Osteoblast (primary cell): ENCODE measurements at places on chromosomes 7 and 10. TPM values are rescaled to one million over a fixed set of nuclear protein-coding genes. Genes with fewer than 3 reads are reported as not detected.

The PALD1 gene
- under 0.01 and 0.29 TPM in 2 replicates for total RNA-seq

The LRRC72 gene
- total RNA-seq = not detected in 2 replicates

The SPDYE5 gene
- under 0.01 TPM in 1 of 2 replicates, not detected in the other for total RNA-seq

DNA sequence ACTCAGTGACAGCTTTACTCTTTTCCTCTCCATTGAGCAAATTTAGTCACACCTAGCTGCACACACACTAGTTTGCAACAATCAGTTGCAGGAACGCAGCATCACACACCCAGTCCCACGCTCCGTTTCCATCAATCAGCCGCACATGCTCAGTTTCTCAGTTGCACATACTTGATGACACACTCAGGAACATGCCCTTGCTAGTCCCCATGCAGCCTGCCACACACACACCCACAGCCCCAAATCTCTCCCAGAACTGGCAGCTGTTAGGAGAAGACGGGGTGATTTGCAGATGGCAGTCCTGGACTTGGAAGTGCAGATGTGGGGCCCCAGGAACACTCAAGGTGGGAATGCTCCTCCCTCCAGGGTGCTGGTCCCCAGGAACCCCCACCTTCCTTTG lies 7.7 kb downstream of the LBX1 start:
- DNase-seq = peak; percentile 65

DNA sequence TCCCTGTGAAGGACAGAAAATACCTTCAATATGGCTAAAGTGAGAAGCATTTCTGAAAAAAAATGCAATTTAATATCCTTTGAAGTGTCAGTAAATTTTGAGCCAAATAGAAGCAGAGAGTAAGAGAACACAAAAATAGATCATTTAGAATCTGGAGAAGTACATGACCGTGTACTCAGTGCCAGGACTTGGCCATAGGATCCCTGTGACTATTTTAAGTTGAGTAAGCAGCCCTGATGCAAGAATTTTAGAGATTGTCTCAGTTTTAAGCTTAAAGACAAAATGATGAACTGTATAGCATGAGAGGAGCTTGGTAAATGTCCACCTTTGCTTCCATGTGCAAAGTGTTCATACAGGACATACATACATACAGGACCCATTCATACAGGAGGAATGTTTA lies 2.5 kb downstream of the PTER start:
- no peak for DNase-seq

DNA sequence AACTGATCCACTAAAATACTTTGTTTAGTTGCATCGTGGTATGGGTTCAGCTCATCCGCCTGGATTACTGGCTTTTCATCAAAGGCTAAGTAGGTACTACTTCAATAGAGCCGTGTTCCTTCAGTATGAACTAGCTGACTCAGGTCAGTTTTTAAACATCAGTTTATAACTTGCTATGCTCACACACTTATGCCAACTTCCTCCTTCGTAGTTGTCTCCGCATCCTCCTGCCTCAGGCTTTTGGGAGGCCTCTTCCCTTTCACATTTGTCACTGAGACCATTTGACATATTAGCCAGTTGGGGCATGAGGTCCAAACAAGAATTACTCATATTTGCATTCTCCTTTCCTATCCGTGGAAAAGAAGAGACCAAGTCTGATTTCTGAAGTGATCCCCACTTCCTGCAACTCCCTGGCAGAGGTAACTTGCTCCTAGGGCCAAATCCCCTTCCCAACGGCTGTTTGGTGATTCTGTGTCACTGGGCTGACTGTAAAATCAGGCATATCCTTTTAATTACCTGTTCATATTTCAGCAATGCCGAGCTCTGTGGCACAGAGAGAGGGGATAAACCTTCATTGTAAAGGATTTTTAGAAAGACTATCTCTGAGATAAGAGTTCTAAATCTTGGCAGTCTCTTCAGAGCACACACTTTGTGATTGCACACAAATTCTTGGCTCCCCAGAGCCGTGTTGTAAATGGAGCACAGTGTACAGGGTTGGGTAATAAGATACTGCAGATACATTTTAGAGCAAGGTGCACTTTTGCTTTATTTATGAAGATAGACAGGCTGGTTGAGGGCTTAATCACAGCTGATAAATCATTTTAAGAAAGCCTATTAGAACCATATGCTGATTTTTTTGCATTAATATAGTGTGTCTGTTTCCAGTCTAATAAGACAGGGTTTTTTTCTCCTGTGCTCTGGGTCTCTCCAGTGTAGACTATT lies 108.0 kb downstream of the CREB5 start:
- no peak for DNase-seq

DNA sequence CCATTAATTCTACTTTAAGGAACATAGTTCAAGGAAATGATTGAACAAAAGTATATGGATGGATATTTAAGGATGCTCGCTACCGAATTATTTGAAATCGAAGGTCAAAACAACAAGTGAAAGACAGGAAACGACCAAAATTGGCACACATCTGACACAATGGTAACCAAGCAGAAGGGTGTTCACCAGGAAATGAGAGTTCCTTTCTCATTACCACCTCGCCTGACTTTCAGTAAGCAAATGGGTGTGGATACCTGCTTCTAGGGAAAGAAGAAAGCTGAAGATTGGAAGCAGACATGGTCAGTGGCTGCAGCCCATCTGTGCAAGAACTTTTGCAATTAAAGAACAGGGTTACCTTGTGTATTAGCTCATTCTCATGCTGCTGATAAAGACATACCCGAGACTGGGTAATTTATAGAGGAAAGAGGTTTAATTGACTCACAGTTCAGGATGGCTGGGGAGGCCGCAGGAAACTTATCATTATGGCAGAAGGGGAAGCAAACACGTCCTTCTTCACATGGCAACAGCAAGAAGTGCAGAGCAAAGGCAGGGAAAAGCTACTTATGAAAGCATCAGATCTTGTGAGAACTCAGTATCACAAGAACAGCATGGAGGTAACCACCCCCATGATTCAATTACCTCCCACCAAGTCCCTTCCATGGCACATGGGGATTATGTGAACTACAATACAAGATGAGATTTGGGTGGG lies 6.2 kb upstream of the TMEM273 start:
- no peak for DNase-seq

DNA sequence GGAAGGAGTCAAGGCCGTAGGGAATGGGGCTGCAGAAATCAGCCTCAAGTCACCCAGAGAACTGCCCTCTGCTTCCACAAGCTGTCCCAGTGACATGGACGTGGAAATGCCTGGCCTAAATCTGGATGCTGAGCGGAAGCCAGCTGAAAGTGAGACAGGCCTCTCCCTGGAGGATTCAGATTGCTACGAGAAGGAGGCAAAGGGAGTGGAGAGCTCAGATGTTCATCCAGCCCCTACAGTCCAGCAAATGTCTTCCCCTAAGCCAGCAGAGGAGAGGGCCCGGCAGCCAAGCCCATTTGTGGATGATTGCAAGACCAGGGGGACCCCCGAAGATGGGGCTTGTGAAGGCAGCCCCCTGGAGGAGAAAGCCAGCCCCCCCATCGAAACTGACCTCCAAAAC lies 50.2 kb upstream of the PDCD4 start:
- DNase-seq = no peak

DNA sequence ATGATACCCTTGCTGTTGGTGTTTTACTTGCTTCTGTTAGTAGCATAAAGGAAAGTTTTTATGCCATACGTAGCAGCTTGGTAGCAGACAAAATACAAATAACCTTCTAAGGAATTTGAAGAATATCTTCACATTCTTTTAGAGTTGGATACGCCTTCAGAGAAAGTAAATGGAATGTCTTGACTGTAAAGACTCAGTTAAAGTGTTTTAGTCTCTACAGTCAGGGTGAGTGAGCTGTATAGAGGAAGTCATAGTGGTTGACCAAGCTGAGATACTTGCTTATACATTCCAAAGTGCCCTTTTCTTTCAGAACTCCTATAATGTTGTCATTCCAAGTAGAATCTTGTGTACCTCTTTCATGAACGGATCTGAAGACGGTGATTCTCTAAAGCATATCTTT lies 37.7 kb downstream of the RABGEF1 start:
- DNase-seq = peak; percentile 5

GRCh38 chr10:131203456-131204357 lies 107.8 kb downstream of the TCERG1L start:
- DNase-seq = no peak
